Chondrocyte (in vitro differentiated cells): ENCODE measurements at places on chromosomes 16 and 17.
A peak's percentile ranks its signal among the peaks of the same experiment; 100 is the strongest.

GRCh38 chr16:3864562-3864961 is 16.0 kb downstream of the CREBBP start:
- peaks cover 66% of the 10 kb centered on the region for H3K4me1 ChIP-seq
- no peak overlapping the region for H3K27ac ChIP-seq
- DNase-seq, result no peak
- no peak overlapping the region for H3K4me3 ChIP-seq
- no peaks in the 10 kb centered on the region for H3K27me3 ChIP-seq

GRCh38 chr17:49315551-49316257 is 46.3 kb downstream of the ZNF652 start:
- no peak for DNase-seq
- H3K27me3 ChIP-seq, result no peaks in the 10 kb centered on the region
- peaks cover 16% of the 10 kb centered on the region for H3K4me1 ChIP-seq
- H3K36me3 ChIP-seq, result peaks cover 9% of the 10 kb centered on the region

GRCh38 chr16:27799896-27800295 is 250.0 kb downstream of the KATNIP start:
- no peak overlapping the region for H3K4me3 ChIP-seq
- DNase-seq, result no peak
- H3K27ac ChIP-seq, result no peak overlapping the region

GRCh38 chr17:19717411-19717908 is 1.1 kb upstream of the SLC47A2 start:
- H3K4me3 ChIP-seq, result no peak overlapping the region
- DNase-seq, result no peak
- H3K27ac ChIP-seq, result no peak overlapping the region

DNA sequence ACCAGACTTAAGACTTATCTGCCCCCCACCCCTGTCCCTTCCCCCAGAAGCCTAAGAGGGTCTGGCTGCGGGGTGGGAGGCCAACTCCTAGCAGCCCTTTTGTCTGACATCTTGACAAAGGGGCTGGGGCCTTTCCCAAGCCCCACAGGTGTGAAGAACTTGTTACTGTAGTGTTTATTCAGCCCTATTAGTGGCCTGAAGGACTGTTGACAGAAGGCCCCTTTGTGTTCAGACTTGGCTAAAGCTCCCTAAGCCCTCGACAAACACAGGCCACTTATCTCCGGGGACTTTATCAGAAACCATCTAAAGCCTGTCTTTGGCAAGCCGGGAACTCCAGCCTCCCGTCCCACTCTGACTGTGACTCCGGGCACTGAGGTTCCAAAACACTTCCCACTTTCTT is 129.8 kb downstream of the NTN1 start:
- H3K27me3 ChIP-seq, result no peaks in the 10 kb centered on the region
- H3K36me3 ChIP-seq, result no peaks in the 10 kb centered on the region
- H3K4me3 ChIP-seq, result no peak overlapping the region

GRCh38 chr16:4378161-4378666 is 6.6 kb downstream of the VASN start:
- peaks cover 69% of the 10 kb centered on the region for H3K4me1 ChIP-seq
- peaks cover 5% of the 10 kb centered on the region for H3K36me3 ChIP-seq
- no peak for DNase-seq
- peak overlapping the region; percentile 85 for H3K27ac ChIP-seq
- no peak overlapping the region for H3K4me3 ChIP-seq

GRCh38 chr16:782766-783403 is 5.3 kb downstream of the RPUSD1 start:
- H3K4me1 ChIP-seq, result peaks cover under 1% of the 10 kb centered on the region
- H3K4me3 ChIP-seq, result no peak overlapping the region
- no peaks in the 10 kb centered on the region for H3K27me3 ChIP-seq
- no peak overlapping the region for H3K27ac ChIP-seq

DNA sequence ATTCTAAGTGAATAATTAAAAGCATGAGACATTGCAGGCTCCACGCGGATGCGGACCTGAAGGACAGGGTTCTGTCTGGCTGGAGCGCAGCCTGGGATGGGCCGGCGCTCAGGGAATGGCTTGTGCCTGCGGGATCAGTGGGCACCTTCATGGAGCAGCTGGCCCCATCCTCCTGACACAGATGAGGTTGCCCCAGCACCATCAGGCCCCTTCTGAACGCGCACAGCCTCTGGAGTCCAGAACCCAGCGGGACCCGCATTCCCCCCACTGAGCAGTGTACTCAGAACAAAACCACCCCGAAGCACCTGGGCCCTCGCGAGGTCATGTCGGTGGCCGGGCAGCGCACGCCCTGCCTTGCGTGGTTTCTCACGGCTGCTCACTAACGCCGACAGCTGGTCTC is 70.5 kb upstream of the CHMP6 start:
- peaks cover 10% of the 10 kb centered on the region for H3K36me3 ChIP-seq
- peak; percentile 81 for DNase-seq
- H3K4me3 ChIP-seq, result no peak overlapping the region
- peaks cover 45% of the 10 kb centered on the region for H3K4me1 ChIP-seq
- peak overlapping the region; percentile 86 for H3K27ac ChIP-seq
- no peaks in the 10 kb centered on the region for H3K27me3 ChIP-seq

DNA sequence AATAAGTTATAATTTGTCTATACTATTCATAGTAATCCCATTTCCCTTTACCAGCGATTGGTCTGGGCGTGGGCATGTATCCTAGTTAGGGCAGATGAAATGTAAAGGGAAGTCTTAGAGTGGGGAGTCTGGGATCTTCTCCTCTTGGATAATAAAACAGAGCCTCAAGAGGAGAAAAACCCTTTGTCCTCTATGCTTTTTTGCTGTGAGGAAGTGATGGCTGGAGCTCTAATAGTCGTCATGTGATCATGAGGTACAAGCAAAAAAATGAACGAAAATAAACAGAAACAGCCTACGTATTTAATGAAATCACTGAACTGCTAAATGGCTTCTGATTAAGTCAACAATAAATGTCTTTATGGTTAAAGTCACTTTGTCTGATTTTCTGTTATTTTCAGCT is 26.8 kb downstream of the EFCAB5 start:
- no peaks in the 10 kb centered on the region for H3K27me3 ChIP-seq
- H3K27ac ChIP-seq, result no peak overlapping the region
- DNase-seq, result no peak
- no peak overlapping the region for H3K4me3 ChIP-seq
- H3K4me1 ChIP-seq, result no peaks in the 10 kb centered on the region
- no peaks in the 10 kb centered on the region for H3K36me3 ChIP-seq

- no peak for DNase-seq
- H3K4me3 ChIP-seq, result no peak overlapping the region
- peaks cover 23% of the 10 kb centered on the region for H3K36me3 ChIP-seq
- no peaks in the 10 kb centered on the region for H3K4me1 ChIP-seq
Measured at GRCh38 chr16:88578446-88579313, 8.5 kb downstream of the ZC3H18 start.

DNA sequence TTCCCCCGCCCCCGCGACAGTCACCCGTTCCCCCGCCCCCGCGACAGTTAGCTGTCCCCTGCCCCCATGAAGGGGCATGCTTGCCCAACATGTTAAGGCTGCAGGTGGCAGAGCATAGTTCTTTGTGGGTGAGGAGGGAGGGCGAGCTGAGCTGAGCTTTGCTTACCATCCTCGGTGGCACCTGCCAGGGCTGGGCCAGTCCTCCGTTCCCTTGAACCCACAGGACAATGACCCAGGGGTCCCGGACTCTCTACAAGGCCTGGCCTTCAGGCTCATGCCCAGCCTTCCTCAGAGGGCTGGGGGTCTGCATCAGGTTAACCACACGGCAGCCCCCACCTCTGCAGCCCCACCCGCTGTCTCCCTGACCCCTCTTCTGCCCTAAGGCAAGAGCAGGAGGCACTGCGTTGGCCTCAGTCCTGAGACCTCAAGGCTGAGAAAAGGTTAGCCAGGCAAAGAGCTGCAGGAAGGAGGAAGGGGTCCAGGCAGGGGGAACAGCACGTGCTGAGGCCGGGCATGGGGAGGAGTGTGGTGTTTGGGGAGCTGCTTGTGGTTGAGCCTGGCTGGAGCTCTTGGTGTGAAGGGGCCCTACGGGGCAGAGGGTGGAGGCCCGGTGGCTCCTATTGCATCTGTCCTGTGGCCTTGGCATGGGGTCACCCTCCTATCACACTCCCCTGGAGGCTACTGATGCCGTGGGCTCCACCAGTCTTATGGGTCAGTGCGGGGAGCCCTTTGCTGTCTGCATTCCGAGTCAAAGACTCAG is 11.4 kb upstream of the DOC2B start:
- no peaks in the 10 kb centered on the region for H3K4me1 ChIP-seq
- no peaks in the 10 kb centered on the region for H3K36me3 ChIP-seq
- H3K27ac ChIP-seq, result no peak overlapping the region
- DNase-seq, result no peak
- no peak overlapping the region for H3K4me3 ChIP-seq
- peaks cover 18% of the 10 kb centered on the region for H3K27me3 ChIP-seq

- no peak overlapping the region for H3K4me3 ChIP-seq
- peaks cover 37% of the 10 kb centered on the region for H3K27me3 ChIP-seq
- H3K4me1 ChIP-seq, result no peaks in the 10 kb centered on the region
- no peak overlapping the region for H3K27ac ChIP-seq
- no peaks in the 10 kb centered on the region for H3K36me3 ChIP-seq
- DNase-seq, result no peak
Measured at GRCh38 chr16:86375364-86375763, 135.0 kb upstream of the FOXF1 start.

GRCh38 chr16:54289242-54289944 is 2.8 kb upstream of the IRX3 start:
- H3K36me3 ChIP-seq, result peaks cover 1% of the 10 kb centered on the region
- no peak overlapping the region for H3K27ac ChIP-seq
- peaks cover 40% of the 10 kb centered on the region for H3K4me1 ChIP-seq
- peaks cover 67% of the 10 kb centered on the region for H3K27me3 ChIP-seq

GRCh38 chr17:79836972-79837887 is 2.0 kb downstream of the CBX4 start:
- no peak for DNase-seq
- H3K36me3 ChIP-seq, result peaks cover 8% of the 10 kb centered on the region
- H3K27ac ChIP-seq, result no peak overlapping the region
- peaks cover 11% of the 10 kb centered on the region for H3K27me3 ChIP-seq
- peak overlapping the region; percentile 91 for H3K4me3 ChIP-seq
- H3K4me1 ChIP-seq, result peaks cover 36% of the 10 kb centered on the region

DNA sequence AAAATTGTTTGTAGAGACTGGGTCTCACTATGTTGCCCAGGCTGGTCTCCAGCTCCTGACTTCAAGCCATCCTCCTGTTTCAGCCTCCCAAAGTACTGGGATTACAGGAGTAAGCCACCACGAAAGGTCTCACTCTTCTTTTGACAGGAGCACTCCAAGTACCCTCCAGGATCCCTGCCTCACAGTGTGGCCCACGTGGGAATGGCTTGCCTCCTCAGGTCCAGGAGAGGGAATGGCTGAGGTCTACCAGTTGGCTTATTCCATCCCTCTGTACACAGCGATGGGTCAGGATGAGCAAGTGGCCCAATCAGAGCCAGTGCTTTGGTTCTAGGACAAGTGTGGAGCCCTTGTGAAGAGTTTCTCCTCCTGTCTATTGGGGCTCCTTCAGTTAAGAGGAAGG is 73.7 kb upstream of the ZNF423 start:
- H3K36me3 ChIP-seq, result no peaks in the 10 kb centered on the region
- peak; percentile 25 for DNase-seq
- no peak overlapping the region for H3K27ac ChIP-seq
- H3K4me1 ChIP-seq, result peaks cover 15% of the 10 kb centered on the region
- H3K4me3 ChIP-seq, result no peak overlapping the region
- peaks cover 18% of the 10 kb centered on the region for H3K27me3 ChIP-seq

DNA sequence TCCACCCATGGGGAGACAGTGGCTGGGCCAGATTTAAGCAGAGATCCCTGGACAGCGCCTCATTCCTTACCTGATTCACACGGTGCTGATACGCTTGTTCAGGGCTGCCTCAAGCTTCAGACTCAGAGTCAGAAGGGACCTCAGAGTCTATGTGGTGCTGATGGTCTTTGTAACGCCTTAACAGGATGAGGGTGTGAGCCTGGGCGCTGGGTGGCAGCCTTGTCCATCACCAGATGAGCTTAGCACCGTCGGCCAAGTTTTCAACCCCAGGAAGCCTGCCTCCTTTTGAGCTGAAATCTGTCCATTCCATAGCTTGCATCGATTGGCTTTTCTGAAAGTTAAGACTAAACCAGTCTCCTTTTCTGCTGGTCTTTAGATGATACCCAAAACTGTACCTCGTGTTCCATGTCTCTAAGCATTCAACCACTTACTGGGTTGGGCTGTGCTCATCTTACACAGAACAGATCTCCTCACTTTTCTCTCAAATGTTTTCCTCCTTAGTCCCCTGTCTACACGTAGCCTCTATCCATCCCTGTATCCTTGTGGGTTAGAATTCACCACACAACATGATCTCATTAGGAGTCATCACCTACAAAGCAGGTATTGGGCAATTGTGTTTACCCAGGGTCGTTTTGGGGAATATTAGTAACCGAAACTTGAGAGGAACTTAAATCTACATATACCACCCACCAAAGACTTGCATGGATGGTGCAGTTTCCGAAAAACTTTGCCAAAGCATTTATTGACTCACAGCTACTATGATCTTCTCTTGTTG is 573.4 kb downstream of the CDH13 start:
- H3K4me3 ChIP-seq, result no peak overlapping the region
- H3K27me3 ChIP-seq, result peaks cover 3% of the 10 kb centered on the region
- H3K36me3 ChIP-seq, result no peaks in the 10 kb centered on the region
- no peak overlapping the region for H3K27ac ChIP-seq
- no peak for DNase-seq
- no peaks in the 10 kb centered on the region for H3K4me1 ChIP-seq

DNA sequence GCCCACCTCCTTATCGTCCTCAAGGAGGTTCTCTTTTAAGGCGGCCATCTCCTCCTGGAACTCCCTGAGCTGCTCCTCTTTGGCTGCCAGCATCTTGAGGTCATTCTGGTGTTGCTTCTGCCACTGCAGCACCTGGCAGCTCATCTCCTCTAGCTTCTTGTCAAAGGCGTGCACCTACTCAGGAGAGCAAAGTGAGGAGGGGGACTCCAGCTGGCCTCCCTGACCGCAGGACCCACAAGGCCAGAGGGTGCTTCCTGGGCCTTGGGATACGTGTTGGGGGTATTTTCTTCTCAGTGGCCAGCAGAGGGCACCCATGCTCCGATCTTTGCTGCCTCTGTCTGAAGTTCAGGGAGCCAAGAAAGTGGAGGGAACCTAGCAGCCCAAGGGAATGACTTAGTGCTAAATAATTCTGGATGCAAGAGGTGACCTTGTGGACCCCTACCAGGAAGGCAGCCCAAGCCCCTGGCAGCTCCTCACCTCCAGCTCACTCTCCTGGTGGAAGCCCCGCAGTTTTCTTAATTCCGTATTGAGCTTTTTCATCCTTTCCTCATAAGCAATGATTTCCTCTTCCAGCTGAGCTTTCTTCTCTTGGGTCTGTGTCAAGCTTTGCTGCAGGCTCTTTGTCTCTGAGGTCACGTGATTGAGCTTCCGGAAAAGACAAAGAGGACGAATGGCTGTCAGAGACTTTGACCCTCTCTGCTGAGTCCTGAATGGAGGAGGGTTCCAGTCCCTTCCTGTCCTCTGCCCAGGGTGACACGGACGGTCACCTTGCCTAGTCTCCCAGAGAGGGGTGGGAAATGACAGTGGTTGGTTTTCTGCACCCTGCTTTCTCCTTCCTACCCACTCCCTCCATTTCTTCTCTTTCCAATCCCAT is 31.4 kb downstream of the DHX38 start:
- no peak for DNase-seq
- H3K4me1 ChIP-seq, result peaks cover 6% of the 10 kb centered on the region
- peaks cover 3% of the 10 kb centered on the region for H3K36me3 ChIP-seq
- no peaks in the 10 kb centered on the region for H3K27me3 ChIP-seq
- H3K27ac ChIP-seq, result no peak overlapping the region
- H3K4me3 ChIP-seq, result no peak overlapping the region
